SHP77 (cell line): ENCODE measurements at places on chromosomes 12 and 14.

GRCh38 chr12:121638298-121639202 lies 12.2 kb downstream of the ORAI1 start:
- no peak for DNase-seq

- no peak for DNase-seq
Observed at GRCh38 chr12:113370923-113371682, 12.7 kb downstream of the PLBD2 start.

- DNase-seq, result no peak
Observed at GRCh38 chr12:22667122-22667521, 42.2 kb downstream of the ETNK1 start.

- DNase-seq, result no peak
Observed at GRCh38 chr14:80350707-80351106, 139.4 kb upstream of the DIO2 start.

- no peak for DNase-seq
Observed at GRCh38 chr12:21989819-21990412, 48.7 kb upstream of the ABCC9 start.

DNA sequence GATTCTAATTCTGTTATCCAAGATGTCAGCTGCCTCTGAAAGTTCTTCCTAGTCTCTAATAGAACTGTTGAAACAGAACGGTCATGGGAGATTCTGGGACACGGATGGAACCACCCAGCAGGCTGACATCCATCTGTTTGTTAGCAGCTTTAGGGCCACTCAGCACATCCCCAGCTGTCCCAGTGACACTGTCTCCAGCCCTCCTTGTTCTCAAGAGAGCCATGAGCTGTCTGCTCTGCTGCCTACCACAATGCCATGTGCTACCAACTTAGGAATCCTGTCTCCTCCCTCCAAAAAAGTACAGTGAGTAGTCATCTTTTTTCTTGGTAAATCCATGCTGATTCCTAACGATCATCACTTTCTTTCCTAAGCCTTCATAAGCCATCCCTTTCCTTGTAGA lies 130.5 kb downstream of the ZFP36L1 start:
- DNase-seq, result no peak

DNA sequence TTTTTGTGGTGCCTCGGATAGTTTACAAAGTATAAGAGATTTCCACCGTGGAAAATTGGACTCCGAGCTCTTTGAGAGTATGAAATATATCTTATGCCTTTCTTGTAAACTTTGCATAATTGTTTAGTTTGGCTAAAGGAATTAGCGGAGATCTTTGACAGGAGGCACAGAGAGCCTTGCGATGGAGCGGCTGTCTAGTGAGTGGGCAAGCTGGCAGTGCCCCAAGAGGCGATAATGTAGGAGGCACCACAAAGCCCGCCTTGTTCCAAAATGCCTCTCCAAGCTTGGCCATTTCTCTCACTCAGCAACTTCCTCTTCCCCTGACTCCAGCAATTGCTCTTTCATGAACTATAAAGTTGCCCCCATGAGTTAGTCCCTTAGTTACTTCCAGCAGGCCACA lies 270.1 kb upstream of the PRICKLE1 start:
- DNase-seq, result no peak

GRCh38 chr14:34231626-34232025 lies 230.4 kb downstream of the SPTSSA start:
- no peak for DNase-seq

GRCh38 chr14:51862860-51863259 lies 2.4 kb downstream of the GNG2 start:
- no peak for DNase-seq

GRCh38 chr14:104991896-104992230 lies 6.3 kb downstream of the CLBA1 start:
- DNase-seq, result no peak

- peak; percentile 67 for DNase-seq
Observed at GRCh38 chr12:92639017-92639416, 63.8 kb upstream of the PLEKHG7 start.

GRCh38 chr14:22432348-22432976 lies 156.6 kb downstream of the DAD1 start:
- DNase-seq, result no peak

DNA sequence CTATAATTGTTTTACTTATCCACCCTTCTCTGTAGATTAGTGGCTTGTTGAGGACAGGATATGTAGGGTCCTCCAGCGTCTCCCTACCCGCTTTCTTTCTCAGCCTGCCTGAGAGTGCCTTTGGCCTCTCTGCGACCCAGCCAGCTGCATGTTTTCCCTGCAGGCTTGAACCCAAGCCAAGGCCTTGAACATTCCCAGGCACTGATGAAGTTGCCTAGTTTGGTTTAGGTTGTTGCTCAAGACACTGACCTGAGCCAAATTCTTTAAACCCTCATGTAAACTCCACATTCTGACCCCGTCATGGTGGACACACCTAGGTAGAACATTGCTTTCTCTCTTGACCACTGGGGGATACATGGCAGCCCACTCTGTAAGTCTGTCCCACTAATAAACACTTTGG lies 33.4 kb upstream of the TXNRD1 start:
- DNase-seq, result no peak

GRCh38 chr14:23356662-23357061 lies 4.0 kb upstream of the SLC22A17 start:
- no peak for DNase-seq

DNA sequence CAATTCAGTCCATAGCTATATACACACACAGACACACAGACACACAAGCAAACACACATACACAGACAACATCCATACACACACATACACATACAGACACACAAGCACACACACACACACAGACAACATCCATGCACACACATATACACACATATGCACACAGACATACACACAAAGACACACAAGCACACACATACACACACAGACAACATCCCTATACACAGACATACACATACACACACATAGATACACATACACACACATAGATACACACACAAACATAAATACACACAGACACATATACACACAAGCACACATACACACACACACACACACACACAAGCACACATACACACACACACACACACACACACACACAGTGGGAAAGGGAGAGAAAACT lies 254.8 kb downstream of the VRK1 start:
- no peak for DNase-seq

DNA sequence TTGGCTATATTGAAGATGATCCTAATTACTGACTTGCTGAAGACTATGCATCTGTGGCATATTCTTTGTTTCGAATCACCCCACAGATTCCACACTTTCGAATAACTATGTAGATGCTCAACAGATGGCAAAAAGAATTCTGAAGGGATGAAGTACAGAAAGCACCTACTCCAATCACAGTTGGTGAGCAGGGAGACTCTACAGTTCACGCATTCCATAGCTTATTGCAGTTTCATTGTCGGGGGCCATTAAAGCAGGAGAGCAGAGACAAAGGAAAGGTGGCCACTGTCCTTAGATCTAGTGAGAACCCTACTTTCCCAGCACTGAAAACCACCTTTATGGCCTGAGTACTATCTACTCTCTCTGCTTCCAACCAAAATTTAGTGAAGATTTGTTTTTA lies 191.9 kb downstream of the STXBP6 start:
- DNase-seq, result no peak

DNA sequence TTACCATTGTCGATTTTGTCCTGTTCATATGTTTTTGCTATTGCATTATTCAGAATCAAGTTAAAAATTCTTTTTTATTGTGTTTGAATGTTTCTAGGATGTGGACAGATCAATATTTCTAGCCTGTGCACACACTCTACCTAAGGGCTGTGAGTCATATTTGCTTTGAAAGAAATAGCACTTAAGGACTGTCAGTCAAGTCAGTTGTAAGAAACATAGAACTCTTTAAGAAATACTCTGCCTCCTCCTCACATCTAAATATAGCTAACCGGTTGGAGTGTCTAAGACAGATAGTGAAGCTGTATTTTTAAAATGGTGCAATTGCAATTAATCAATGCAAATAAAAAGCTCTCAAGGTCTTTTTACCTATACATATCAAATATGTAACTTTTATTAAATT lies 17.9 kb upstream of the MGST1 start:
- no peak for DNase-seq

- no peak for DNase-seq
Observed at GRCh38 chr12:71276541-71276940, 118.7 kb upstream of the TSPAN8 start.

GRCh38 chr12:95358111-95359083 lies 115.6 kb upstream of the METAP2 start:
- no peak for DNase-seq

GRCh38 chr12:111443586-111443985 lies 37.9 kb downstream of the SH2B3 start:
- DNase-seq, result no peak

- DNase-seq, result no peak
Observed at GRCh38 chr12:49325606-49326005, 2.6 kb downstream of the TROAP start.

DNA sequence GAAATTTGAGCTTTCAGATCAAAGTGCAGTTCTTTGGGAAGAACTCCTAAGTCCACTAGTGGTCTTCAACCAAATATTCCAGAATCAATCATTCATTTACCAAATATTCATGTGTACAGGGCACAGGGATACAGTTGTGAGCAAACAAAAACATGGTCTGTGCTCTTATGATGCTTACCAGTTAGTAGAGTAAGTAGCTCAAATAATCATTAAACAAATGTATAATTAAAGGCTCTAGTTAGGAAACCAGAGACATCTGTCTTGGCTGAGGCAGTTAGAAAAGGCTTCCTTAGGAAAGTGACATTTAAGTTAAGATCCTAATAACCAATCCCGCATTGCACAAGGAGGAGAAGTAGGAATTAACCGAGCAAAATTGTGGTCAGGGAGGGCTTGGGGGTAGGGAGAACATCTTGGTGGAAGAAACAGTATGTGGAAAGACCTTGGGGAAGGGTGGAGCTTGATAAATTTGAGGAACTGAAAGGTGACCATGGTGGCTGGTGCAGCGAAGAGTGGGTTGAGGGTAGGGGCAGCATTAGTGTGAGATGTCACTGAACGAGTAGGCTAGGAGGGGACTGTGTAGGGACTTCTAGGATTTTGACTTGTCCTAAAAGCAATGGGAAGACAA lies 40.0 kb downstream of the PEBP1 start:
- DNase-seq, result no peak

GRCh38 chr14:45492876-45493275 lies 239.9 kb upstream of the MIS18BP1 start:
- DNase-seq, result no peak
